ENCODE measurements at places on chromosomes 6 and 20.

DNA sequence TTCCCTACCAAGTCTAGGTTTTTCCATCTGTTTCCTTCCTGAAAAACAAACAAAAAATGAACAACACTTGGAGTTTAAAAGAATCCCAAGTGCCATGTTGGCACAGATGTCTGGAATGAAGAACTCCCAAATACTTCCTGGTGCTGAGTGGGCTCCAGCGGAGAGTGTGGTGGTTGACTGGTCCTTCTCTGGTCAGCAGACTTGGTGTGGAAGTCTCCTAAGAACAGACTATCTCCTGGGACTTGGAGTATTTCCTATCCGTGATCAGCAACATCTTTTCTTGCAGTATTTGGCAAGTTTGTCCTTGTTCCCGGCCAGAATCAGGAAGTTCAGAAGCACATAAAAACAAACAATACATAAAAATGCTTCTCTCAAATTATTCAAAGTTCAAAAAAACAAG, 154.1 kb downstream of the MTFR2 start:
- no peak for DNase-seq

DNA sequence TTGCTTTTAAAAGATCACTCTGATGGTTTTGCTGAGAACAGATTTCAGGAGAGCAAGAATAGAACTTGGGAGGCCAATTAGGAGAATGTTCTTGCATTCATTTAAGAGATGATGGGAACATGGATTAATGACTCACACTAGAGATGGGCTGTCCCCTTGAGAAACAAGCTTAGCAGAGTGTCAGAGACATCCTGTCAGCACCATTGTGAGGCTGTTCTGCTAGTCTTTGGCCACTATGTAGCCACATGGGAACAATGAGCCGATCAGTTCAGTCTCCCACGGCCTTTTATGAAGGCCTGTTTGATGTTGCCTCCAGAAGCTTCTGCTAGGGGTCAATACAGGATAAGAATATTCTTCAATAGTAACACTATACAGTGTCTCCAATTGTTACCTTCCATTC, 113.0 kb upstream of the EYA4 start:
- DNase-seq: no peak

DNA sequence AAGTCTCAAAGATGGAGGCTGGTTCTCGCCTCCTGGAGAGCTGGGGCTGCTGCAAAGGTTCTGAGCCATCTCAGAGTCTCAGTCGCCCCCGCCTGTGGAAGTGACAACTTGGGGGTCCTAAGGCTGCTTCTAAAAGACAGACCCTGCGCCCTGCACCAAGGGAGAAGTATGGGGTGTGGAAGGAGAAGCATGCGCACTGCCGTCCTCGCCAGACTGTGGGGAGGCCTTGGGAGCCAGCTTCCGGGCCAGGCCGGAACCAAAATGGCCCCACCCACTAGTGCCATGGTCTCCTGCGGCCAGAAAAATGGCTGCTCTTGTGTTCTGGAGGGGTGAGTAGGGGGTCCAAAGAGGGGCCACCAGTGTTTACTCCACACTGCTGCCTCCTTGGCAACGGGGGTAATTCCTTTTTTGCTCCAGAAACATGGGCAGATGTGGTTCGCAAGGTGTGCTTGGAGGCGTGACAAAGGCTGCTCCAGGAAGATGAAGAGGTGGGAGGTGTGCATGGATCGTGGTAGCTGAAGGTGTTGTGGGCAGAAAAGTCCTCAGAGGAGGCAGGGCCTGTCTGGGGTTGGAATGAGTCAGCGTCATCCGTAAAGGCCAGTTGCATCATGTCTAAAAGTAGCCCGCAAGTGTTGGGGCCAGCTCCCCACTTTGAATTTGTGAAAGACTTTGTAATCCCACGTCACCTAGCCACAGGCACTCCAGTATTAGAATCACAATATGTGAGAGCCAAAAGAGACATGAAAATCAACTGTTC, 329.8 kb upstream of the SOX4 start:
- no peak for DNase-seq

- DNase-seq: peak; percentile 32
Observed at GRCh38 chr20:25341716-25342680, 48.6 kb downstream of the ABHD12 start.

GRCh38 chr20:39123185-39123557, 161.0 kb downstream of the DHX35 start:
- DNase-seq: no peak

- DNase-seq: no peak
Observed at GRCh38 chr6:125714441-125715090, 34.9 kb upstream of the HEY2 start.

DNA sequence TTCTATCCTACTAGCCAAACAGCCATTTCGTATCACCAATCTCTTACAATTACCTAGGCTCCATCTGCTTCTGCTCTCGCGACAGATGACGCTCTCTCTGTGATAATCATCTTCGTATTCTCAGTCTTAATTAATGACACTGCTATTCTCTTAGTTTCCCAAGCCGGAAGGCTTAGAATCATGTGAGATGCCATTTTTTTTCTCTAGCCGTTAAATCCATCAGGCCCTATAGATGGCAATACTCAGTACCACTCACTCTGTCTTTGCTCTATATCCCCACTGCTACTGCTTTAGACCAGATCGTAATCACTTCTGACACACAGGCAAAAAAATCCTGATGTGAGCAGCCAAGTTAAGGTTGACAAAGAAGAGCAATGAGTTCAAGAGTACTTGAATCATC, 2.1 kb upstream of the THEMIS start:
- DNase-seq: peak; percentile 72

- DNase-seq: no peak
Observed at GRCh38 chr6:163732479-163732878, 318.0 kb downstream of the QKI start.

- no peak for DNase-seq
Observed at GRCh38 chr6:72661411-72661810, 39.5 kb downstream of the KCNQ5 start.

DNA sequence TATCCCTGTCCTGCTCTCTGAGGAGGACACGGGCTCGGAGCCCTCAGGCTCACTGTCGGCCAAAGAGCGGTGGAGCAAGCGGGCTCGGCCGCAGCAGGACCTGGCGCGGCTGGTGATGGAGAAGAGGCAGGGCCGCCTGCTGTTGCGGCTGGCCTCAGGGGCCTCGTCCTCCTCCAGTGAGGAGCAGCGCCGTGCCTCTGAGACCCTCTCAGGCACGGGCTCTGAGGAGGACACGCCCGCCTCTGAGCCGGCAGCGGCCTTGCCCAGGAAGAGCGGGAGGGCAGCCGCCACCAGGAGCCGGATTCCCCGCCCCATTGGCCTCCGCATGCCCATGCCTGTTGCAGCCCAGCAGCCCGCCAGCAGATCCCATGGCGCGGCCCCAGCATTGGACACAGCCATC, 14.2 kb upstream of the SLC22A7 start:
- no peak for DNase-seq

- no peak for DNase-seq
Observed at GRCh38 chr6:89008001-89008814, 44.8 kb upstream of the RNGTT start.

GRCh38 chr6:151167034-151167433, 72.7 kb upstream of the AKAP12 start:
- DNase-seq: no peak

GRCh38 chr6:67031451-67031850, 1324.4 kb upstream of the EYS start:
- DNase-seq: no peak

DNA sequence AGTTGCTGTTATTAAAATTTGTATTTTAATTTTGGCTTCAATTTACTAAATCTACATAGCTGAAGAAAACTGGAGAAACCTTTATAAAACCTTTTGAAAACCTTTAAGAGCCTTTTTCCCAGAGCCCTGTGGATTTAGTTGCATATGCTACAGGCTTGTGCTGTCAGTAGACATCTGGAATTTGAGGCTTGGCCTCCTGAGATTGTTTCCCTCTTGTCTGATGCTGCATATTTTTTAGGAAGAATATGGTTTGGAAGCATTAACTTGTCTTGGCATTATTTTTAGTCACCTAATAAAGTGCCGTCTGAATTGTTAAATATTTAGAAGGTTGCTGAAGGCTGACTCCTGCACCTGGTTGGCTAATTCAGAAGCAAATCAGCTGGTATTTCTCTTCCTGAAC, 369.4 kb downstream of the UTRN start:
- DNase-seq: no peak

DNA sequence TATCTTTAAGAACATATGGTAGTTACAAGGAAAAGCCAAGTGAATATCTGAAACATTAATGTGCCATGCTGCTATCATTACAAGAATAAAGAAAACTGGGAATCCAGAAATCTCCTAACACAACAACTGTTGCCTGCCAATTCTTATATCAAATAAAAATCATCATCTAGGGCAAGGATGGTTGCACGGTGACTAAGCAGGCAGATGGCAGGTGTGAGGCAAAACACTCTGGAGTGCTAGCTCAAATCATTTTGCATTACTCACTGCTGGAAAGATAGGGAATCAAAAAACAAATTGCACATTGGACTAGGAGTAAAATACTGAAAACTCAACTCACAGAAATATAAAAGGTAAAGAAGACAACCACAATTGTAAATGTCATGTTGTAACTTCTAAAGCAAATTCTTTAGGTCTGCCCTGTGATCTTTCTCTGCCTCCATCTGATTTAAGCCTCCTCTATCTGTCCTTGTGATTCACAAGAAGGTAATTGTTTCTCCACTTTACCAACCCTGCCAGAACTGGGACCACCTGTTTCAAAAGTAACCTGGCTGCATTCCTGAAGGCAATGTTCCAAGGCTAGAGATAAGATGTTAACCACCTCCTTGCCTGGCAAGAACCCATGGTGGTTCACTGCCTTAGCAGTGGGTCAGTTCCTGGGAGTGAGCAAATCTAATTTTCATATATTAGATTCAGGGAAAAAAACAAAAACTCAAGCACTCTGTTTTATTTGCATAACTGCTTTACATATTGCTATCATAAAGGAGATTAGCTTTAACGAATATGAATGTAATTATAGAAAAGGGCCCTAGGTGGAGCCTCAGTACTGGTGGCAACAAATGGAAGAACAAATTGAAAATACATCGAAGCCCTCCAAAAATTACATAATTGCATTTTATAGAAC, 33.1 kb upstream of the LCA5 start:
- DNase-seq: peak; percentile 81

GRCh38 chr6:26629359-26629758, 30.2 kb downstream of the ZNF322 start:
- no peak for DNase-seq

DNA sequence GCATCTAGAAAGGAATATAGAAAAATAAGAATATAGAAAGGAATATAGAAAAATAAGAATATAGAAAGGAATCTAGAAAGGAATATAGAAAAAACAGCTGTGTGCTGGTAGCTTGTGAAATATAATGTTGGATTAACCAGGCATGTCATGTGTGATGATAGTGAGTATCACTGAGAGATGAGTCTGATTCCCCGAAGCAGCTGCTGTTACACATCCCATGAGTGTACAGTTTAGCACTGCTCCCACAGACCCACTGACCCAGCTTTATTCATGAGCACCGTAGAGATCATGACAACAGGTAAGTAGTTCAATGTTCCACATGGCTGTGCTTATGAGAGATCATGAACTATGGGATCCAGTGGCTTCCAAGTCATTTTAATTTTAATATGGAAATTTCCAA, 64.8 kb downstream of the SLC22A3 start:
- DNase-seq: no peak

DNA sequence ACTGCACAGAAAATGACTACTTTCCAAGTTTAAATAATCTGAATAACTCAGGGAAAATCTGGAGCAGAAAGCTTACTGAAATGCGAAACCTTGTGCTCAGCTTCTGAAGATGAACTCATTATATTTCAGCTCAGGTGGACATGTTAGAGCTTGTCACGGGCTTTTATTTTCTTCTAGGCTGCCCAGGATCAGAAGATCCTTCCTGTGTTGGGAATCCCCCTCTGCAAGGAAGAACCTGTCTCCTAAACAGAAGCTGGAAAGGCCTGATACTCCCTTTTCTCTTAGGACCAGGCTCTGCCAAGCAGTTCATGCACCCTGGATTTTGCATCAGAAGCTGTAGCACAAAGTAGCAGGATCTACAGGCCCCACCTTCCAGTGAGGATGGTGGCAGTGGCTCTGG, 5.1 kb upstream of the SLC2A12 start:
- peak; percentile 73 for DNase-seq

DNA sequence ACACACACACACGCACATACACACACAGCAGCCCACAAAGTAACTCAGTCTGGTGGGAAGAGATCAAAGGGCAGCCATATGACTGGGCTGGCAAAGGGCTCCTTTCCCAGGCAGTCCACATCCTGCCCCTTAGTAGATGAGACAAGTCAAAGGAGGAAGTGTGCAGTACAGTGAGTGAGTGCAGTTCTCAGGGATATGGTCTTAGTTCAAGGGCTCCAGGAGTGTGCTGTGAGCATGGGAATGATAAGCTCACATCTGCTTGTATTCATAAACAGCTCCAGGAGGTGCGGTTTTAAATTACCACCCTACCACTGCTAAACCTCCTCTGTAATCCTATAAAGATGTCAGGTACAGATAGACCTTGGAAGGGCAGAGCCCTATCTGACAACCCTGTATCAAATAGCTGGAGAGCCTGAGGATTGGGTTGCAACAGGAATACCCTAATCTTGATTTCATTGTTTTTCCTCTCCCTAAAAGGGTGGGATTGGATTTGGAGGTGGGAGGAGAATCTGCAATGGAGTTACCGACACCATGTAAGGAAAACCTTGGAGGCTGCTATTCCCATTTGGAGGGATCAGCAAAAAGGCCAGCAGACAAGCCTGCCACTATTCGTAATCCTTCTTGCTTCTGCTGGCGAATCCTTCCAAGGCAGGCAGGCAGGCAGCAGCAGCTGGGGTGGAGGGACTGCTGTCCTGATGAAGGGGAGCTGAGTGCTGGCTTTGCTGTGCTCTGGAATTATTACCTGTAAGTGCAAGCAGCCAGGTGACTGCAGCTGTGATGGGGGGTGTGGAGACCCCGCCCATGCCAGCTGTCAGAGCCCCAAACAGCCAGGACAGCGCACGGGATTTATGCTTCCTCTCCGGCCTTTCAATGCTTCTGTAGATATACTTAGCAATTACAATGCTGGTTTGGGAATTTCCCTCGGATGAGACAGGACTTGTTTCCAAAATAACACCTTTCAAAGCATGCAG, 342.7 kb downstream of the PRL start:
- DNase-seq: peak; percentile 98

- DNase-seq: no peak
Observed at GRCh38 chr6:170134471-170135440, 156.1 kb downstream of the DLL1 start.

- DNase-seq: no peak
Observed at GRCh38 chr6:13965582-13966127, 40.9 kb downstream of the RNF182 start.

DNA sequence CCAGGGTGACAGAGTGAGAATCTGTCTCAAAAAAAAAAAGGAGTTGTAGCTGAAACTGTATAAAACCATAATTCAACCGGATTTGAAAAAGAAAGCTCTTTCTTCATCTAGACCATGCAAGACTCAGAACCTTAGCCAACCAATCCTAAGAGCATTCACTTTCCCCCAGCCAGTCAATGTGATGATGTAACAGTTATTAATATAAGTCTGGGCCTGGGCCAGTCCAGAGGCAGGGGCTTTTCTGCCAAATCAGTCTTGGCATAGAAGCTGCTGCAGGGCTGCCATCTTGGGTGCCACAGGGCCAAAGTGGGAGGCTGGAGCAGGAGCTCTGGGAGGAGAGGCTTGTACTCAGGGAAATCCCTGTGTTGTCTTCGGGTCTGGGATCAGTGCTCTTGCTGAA, 288.4 kb downstream of the CLIC5 start:
- no peak for DNase-seq
